ENCODE measurements at places on chromosomes 11 and 22.

- DNase-seq, result no peak
These were observed 195.2 kb upstream of the TMEM45B start for GRCh38 chr11:129620237-129621104.

DNA sequence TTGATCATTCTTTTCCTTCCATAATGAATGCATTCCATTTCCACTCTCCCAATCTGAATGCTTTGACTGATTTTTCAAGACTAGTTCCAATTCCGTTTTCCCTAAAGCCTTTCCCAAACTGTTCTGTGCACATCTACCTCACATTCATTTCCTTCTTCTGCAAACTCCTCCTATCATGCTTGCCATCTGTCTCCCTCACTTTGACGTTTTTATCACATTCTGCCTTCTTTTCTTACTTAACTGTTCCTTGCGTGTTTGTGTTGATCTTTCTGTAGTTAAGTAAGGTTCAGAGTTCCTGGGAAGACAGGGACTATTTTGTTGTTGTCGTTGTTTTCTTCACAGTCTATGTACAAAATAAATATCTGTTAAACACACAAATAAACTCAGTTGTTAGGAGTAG, 179.0 kb downstream of the NXPE2 start:
- no peak for DNase-seq

DNA sequence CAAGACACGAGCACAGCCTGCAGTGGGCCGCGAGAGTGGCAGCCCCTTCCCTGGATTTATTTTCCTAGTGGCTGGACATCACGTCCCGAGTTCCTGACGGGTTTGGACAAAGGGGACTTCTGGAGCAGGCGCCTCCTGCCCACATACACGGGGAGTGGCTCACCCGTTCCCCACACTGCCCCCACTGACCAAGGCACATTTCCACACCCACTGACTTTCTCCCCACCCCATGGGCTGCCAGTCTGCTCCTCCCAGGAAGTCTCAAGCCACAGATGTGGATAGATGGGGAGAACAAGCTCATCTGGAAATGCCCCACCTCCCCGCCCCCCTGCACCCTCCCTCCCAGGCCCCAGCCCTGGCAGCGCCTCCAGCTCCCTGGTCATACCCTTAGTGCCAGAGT, 34.0 kb upstream of the FADD start:
- no peak for DNase-seq

DNA sequence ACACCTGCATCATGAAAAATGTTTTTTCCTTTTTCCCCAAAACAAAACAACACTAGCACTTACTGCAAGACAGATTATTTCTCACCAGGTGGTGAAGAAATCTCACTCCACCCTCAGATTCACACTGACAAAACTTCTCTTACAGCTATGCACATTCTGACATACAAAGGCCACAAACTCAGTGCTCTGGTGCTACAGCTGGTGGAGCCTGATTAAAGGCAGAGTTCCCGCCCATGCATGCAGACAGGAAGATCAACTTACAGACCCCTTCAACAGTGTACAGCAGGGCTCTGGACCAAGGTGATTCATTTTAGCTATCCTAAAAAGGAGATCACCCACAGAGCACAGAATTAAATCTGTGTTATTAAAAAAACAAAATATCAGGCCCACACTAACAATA, 112.6 kb downstream of the CADM1 start:
- DNase-seq, result no peak

DNA sequence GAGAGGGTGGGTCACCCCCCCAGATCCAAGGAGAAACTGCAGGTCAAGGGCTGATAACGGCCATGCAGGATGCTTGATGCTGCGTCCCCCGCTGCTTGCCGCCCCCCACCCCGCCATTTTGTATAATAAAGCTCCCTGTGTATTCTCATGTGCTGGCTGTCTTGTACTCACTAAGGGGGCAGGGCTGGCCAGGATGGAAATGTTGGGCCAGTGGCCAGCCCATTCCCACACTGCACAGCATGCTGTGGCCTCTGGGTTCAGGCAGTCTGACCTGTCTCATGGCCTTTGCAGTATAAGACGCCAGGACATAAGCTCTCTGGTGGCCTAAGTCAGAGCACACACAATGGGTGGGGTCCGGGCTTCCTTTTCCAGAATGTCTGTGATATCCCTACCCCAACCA, 421 bp upstream of the PRR33 start:
- DNase-seq, result peak; percentile 44

GRCh38 chr22:21896951-21897513, 29.6 kb upstream of the MAPK1 start:
- no peak for DNase-seq

DNA sequence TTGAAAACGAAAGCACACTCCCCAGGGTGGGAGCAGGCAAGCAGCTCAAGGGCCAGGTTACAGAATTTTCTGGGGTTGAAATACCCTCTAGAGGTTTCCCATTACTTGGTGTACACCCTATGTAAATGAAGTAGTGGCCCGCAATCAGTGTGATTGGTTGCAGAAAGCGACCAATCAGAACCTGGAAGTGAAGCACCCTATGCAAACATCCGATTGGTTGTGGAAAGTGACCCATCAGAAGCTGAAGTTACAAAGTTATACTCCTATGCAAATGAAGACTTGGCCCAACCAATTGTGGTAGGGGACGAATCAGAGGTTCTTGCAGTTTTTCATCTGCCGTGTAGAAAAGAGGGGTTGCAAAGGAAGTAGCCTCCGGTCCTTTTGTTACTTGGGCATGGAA, 19.2 kb downstream of the PRR5 start:
- no peak for DNase-seq

GRCh38 chr11:40683010-40683409, 776.4 kb downstream of the LRRC4C start:
- no peak for DNase-seq

DNA sequence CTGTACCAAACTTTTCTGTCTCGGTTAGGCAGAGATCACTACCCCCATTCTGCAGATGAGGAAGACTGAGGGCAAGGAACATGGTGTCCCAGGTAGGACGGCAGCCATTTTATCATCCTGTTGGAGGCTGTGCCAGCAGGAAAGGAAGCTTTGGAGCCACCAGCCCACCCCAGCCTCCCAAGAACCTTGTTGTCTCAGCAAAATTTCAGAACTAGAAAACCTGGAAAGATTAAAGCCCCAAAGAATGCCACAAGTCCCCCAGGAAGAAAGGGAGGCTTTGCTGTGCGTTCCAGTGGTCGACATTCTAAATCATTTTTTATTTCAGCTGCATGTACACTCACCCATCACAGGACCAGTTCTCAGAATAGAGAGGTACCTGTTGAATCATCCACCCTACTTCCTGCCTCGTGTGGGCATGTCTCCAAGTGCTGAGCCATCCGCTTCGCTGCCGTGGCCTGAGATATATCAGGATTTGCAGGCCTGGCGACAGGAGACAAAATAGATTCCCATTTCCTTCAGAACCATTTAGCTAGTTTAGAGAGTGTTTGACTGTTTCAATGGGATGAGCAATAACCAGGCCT, 13.0 kb upstream of the EIF3D start:
- DNase-seq, result no peak

- DNase-seq, result no peak
These were observed 45.9 kb downstream of the FDX1 start for GRCh38 chr11:110475671-110476070.

GRCh38 chr11:64096835-64097234, 61.1 kb downstream of the FLRT1 start:
- no peak for DNase-seq

DNA sequence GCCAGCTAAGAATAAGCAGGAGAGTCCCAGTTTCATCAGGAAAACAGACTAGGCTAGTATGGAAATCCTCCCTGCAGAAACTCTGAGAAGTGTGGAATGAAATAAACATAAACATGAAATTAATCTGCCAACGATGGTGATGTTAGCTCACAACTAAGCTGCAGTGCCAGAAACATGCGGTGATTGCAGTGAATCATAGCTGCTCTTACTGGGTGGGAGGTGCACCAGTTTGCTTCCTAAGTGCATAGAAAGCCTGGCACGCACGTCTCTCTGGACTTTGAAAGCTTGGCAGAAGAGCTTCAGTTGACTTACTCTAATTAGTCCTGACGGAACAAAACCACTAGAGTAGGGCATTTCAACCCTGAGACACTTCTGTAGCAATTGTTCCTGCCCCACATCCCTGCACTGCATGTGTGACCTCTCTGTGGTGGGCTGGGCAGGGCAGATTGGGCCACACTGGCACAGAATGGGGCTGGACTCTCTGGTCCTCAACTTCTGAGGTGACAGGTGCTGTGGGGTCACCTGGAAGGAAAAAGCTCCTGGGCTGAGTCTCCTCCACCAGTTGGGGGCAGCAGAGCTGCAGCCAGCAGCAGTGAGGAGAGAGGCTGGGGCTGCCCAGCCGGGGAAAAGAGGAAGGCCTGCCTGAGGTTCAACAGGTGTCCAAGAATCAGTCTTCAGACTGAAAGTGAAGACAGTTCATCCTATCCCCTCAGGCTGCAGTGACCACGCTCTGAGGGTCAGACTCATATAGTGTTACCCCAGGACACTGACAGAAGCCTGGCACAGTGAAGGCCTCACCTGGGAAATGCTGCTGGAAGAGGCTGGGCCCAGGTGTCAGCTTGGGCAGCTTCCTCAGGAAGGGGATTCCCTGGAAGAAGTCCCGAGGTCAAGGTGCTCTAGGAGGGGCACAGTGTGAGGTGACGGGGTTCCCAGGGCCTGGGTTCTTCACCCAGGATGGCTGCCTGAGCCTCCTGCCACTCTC, 40.5 kb downstream of the GGTLC2 start:
- no peak for DNase-seq

- no peak for DNase-seq
These were observed 23.2 kb upstream of the ST3GAL4 start for GRCh38 chr11:126332221-126332711.

GRCh38 chr11:44110231-44110679, 14.8 kb downstream of the EXT2 start:
- DNase-seq, result no peak

DNA sequence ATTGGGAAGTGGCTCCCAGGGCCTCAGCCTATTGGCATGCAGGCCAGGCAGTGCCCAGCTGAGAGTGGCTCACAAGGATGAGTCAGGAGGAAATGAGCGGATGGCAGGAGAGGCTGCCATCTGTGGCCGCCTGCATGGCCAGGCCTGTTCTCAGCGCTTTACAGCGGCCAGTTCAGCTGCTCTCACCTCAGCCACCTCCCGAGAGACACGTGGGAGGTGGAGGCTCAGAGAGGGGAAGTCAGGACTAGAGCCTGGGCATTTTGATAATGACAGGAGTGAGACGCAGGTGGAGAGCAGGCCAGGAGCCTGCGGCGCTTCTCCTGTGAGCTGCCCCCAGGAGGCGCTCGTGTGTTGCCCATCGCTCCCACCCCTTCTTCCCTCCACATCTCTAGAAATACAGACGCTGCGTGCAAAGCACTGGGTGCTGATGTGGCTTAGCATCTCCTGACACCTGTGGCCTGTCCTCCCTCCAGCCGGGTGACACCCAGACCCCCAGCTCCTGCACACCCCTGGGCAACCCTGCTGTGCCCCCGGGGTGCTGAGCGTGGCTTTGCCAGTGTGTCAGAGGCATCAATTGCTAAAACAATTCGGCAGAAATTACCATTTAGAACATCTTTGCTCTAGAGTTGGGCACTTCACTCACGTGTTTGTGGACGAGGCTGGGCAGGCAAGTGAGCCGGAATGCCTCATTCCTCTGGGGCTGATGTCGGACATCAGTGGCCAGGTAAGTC, 21.4 kb upstream of the PANX2 start:
- DNase-seq, result no peak

DNA sequence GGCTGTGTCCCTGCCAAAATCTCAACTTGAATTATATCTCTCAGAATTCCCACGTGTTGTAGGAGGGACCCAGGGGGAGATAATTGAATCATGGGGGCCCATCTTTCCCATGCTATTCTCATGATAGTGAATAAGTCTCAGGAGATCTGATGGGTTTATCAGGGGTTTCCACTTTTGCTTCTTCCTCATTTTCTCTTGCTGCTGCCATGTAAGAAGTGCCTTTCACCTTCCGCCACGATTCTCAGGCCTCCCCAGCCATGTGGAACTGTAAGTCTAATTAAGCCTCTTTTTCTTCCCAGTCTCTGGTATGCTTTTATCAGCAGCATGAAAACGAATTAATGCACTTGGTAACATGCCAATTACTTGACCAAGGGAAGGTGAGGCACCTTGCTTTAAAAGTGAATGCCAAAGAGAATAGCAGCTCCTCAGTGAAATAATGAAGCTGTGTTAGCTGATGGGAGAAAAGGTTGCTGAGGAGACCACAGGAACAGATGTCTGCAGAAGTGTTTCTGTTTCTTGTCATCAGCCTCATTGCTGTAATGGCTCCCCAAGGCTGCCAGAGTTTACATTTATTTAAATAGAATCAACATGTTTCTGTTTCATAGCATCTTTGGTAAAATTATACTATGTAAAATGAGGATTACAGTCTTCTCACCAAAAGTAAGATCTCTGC, 89.0 kb upstream of the CD44 start:
- no peak for DNase-seq

DNA sequence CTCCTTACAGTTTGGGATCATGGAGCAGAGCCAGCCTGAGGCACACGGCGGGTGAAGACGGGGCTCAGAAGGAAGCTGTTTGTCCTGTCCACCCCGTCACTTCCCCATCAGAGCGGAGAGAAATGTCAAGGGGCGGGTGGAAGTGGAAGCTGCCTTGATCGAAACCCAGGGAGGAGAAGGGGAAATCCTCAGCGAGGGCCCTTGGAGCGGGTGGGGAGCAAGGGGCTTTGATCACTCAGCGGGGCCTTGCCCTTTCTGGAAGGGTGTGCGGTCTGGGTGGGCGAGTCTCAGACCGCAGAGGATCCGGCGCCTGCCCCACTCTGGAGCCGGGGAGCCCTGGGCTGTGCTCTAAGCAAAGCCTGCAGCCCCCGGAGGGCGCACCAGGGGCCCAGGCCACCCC, 320.4 kb downstream of the NTM start:
- no peak for DNase-seq

- DNase-seq, result no peak
These were observed 35.7 kb downstream of the SFI1 start for GRCh38 chr22:31532060-31532459.

- DNase-seq, result no peak
These were observed 453.5 kb downstream of the MIAT start for GRCh38 chr22:27110665-27111451.

GRCh38 chr11:35337914-35338305, 81.4 kb downstream of the SLC1A2 start:
- no peak for DNase-seq

- no peak for DNase-seq
These were observed 7.9 kb upstream of the SH3BP1 start for GRCh38 chr22:37631448-37632173.

DNA sequence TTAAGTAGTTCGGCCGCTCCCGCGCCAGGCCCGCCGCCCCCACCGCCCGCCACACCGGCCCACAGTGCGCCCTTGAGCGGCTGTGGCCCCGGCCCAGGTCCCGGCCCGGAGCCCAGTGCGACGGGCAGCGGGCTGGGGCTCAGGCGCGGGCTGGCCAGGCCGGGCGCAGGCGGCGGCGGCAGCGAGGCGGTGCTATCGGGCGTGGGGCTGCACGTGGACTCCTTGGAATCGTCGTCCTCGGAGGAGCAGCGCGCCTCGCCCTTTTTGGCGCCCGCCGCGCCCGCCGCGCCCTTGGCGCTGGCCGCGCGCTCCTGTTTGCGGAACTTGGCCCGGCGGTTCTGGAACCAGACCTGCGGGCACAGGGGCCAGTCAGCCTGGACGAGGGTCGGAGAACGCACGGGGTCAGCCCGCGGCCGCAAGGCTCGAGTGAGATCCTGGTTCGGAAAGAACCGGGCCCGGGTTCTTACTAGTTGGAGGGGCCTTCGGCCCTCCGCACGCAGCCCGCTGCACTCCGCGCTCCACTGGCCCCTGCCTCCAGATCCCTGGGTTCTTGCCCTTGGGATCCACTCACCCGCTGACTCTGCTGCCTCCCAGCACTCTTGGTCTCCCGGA, 4.0 kb downstream of the PHOX2A start:
- peak; percentile 73 for DNase-seq

- no peak for DNase-seq
These were observed 11.2 kb upstream of the NCAM1 start for GRCh38 chr11:112949781-112950575.

- DNase-seq, result no peak
These were observed 9.0 kb upstream of the UPK2 start for GRCh38 chr11:118947091-118947490.

Data from left forelimb (tissue), 1 donor.